ENCODE measurements at places on chromosomes 6 and 20.

DNA sequence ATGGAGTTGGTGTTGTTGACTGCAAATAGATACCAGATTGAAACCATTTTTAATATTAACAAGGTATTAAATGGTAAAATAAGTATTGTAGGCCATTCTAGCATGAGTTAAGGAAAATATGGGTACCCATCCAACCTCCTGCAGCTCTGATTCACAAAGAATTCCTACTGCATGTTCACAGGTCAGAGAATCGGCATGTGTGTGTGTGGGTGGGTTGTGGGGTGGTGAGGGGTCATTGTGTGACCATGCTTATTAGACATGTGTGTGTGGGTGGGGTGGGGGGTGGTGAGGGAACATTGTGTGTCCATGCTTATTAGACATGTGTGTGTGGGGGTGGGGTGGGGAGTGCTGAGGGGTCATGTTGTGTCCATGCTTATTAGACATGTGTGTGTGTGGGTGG is 3.2 kb downstream of the IYD start:
- DNase-seq: no peak

DNA sequence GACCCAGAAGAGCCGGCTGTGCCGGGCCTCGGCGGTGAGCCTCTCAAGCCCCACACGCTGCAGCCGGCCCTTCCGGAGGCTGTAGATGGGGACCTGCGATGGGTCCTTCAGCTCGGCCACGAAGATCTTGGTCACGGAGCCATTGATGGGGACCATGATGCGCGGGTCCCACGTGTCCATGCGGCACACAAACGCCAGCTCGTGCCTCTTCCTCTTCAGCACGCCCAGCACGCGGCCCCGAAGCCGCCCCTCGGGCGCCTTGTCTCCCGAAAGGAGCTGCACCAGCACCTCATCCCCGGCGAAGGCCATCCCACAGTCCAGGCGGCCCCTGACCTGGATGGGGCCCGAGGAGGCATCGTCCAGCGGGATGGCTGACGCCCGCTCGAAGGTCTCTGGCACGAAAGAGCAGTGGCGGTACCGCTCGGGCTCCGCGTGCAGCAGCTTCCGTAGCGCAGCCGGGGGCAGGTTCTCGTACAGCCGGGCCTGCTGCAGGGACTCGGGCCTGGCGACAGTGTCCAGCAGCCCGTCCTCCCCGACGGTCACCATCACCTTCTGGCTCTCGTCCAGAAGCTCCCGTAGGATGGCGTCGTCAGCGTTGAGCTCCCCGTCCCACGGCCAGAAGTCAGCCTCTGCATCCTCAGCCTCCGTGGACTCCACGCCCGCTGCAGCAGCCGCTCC is 8.9 kb downstream of the HELZ2 start:
- DNase-seq: no peak

- DNase-seq: no peak
These were observed 92.2 kb upstream of the HIVEP1 start for GRCh38 chr6:11919771-11920440.

GRCh38 chr6:45521226-45521625 is 143.5 kb upstream of the SUPT3H start:
- DNase-seq: no peak
